ENCODE measurements at places on chromosomes 13 and 19.

DNA sequence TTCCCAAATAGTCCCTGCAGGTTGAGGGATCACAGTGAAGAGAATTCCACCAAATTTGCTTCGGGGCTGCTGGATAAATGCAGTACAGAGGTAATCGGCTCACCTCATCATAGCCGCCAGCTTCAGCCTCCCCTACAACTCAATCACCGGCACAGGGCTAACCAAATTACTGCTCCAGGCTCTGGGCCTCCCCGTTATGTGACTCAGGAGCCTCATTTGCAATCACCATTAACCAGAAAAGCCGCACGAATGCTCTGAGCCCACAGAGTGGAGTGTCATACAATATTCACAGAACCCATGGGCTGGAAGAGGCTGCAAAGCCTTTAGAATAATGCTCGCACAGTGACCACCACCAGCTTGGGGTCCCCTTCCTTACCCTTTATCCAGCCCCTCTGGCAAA is 4.9 kb downstream of the SIAH3 start:
- DNase-seq: no peak

DNA sequence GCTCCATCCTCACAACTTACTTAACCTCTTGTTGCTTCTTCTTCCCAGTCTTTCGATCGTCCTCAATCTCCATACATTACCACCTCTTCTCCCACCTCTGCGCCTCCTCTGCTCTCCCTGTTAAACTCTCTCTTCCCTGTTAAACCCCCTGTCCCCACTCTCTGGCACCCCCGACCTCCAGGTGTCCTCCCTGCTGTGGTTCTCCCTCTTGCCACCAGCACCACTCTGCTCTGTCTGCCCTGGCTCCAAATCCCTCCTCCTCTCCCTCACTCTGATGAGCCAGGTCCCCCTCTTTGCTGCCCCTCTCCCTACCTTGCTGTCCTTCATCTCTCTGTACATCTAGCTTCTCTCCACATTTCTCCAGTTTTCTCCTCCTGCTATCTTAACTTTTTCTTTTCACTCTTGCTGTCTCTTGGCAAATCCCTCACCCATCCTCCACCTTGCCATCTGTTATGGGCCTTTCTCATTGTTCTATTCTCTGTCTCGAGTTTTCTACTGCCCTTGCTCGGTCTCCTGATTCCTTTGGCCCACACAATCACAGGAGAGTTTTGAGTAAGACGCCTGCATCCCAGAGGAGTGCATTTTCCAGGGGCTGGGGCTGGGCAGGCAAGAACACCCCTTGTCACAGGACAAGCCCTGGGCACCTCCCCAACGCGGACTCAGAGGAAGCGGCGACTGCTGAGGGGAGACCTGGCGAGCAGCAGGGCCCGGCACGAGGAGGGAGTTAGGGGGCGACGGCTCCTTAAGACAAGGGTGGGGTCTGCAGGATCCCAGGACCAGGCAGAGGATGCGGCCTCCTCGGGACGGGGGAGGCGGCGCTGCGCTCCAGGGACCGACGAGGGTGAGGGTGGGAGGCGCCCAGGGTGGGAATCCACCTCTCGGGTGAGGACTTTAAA is 21.4 kb upstream of the ERVV-1 start:
- DNase-seq: no peak

DNA sequence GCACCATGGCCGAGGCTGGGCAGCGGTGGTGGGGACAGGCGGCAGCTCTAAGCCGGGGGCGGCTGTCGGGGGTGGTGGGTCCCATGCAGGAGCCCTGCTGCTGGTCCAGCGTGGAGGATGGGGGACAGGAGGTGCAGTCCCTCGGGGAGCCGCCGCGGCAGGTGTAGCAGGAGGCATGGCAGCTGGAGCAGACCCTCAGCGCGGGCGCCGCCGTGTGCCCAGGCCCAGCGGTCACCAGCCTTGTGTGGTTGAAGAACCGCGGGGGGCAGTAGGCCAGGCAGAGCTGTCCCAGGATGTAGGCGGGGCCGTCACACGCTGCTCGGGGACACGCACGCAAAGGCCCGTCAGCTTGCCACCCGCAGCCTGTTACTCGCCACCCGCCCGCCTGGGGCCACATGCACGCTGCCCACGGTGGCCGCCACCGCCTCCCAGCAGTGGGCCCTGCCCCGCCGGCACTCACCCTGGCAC is 2.9 kb upstream of the C19orf25 start:
- DNase-seq: no peak

DNA sequence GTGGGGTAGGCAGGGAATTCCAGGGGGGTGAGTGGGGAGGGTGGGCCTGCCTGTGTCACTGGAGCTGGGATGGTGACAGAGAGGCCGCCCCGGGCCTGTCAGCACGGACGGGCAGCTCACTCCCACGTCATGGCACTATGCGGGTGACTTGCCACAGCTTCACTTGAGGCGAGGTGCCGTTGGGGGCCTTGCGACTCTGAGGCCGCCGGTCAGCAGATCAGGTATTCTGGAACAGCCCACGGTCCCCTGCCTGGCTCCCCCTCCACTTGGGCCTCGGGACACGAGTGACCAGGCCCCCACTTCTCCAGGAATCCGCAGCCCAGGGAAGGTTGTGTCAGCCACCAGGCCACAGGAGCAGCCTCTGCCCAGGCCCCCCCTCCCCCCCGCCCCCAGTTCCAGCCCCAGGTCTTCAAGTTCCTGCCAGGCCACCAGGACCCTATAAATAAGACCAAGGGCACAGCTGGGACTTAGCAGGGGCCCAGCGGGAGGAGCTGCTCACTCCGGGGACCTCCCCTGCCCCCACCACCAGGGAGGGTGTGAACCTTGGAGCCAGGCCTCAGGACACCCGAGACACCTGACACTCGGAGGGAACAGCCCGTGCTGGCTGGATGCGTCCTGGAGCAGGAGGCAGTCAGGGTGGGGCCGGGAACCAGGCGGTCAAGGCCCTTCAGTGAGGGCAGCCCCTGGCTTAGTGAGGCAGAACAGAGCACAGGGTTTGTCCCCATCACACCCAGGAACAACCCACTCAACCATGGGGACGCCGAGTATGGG is 2.7 kb upstream of the MIDN start:
- no peak for DNase-seq

GRCh38 chr13:41722684-41723535 is 238.0 kb downstream of the VWA8 start:
- no peak for DNase-seq

GRCh38 chr13:99153219-99153618 is 47.4 kb upstream of the UBAC2 start:
- no peak for DNase-seq

- DNase-seq: no peak
Measured at GRCh38 chr13:31111136-31111535, 50.6 kb downstream of the HSPH1 start.

- DNase-seq: no peak
Measured at GRCh38 chr13:95005300-95005699, 293.0 kb upstream of the SOX21 start.

- DNase-seq: no peak
Measured at GRCh38 chr19:57668635-57669034, at the start of gene ZSCAN4. Gene ZSCAN4, plus strand, starts transcription at chr19:57668935. Its CDS starts 7,211 bp downstream, at chr19:57676146.

DNA sequence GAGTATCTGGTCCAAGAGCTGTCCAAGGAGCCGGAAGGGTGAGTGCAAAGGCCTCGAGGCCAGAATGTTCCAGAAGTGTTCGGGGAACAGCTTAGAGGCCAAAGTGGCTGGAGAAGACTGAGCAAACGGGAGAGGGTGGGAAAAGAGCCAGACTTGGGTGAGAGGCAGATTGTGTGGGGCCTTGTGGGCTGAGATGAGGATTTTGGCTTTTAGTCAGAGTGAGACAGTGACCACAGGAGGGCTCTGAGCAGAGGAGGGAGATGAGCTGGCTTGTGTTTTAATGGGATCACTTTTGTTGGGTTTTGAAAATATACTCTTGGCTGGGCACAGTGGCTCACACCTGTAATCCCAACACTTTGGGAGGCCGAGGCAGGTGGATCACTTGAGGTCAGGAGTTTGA is 5.6 kb downstream of the NANOS2 start:
- no peak for DNase-seq

GRCh38 chr19:3357992-3358688 is 8.2 kb upstream of the NFIC start:
- no peak for DNase-seq

GRCh38 chr13:28356561-28357021 is 138.3 kb downstream of the FLT1 start:
- DNase-seq: no peak

DNA sequence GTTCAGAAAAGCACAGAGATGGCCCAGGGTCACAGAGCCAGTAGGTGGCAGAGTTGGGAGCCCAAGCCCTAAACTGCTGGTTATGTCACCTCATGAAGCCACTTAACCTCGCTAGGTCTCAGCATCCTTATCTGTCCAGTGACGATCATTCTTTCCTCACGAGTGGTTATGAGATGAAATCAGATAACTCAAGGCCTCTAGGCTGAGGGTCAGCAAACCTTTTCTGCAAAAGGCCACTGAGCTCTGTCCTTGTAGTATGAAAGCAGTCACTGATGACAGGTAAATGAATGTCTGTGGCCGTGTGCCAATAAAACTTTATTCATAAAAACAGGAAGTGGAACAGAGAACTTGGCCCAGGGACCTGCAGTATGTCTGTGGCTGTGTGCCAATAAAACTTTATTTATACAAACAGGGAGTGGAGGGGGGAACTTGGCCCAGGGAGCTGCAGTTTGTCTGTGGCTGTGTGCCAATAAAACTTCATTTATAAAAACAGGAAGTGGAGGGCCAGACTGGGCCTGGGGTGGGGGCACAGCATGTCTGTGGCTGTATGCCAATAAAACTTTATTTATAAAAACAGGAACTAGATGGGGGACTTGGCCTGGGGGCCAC is 71.2 kb downstream of the GNG7 start:
- DNase-seq: no peak

GRCh38 chr13:77896977-77897376 is 21.7 kb downstream of the EDNRB start:
- DNase-seq: no peak

DNA sequence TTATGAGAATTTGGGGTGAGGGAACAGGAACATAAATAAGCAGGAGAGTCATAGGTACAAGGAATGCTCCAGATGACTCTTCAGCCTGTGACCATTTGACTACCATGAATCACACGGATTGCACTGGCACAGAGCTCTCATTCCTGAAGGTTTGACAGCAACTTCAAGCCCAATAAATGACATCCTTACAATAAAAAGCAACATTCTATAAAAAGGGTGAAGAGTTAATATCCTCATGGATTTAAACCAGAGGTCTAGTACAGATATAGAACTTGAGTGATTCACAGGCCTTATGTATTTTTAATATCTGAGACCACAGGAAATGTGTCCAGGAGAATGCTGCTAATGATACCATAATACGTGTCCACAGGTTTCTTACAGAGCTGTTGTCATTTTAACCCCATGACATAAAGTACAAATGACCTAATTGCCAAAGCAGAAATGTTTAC is 158.1 kb downstream of the IRS2 start:
- DNase-seq: no peak

- no peak for DNase-seq
Measured at GRCh38 chr19:19451429-19452242, 46.2 kb downstream of the GATAD2A start.

GRCh38 chr13:18948012-18948663 is 233.5 kb downstream of the TUBA3C start:
- no peak for DNase-seq

- DNase-seq: no peak
Measured at GRCh38 chr19:18609717-18610051, 3.0 kb upstream of the TMEM59L start.

DNA sequence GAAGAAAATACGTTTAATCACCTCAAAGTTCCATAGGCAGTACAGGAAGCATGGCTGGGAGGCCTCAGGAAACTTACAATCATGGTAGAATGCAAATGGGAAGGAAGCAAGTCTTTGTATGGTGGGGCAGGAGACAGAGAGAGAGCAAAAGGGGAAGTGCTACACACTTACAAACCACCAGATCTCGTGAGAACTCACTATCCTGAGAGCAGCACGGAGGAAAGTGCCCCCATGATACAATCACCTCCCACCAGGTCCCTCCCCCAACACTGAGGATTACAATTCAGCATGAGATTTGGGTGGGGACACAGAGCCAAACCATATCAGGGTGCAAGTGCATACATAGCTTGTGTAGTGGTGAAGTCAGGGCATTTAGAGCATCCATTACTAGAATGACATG is 92.3 kb upstream of the ANKRD10 start:
- no peak for DNase-seq

DNA sequence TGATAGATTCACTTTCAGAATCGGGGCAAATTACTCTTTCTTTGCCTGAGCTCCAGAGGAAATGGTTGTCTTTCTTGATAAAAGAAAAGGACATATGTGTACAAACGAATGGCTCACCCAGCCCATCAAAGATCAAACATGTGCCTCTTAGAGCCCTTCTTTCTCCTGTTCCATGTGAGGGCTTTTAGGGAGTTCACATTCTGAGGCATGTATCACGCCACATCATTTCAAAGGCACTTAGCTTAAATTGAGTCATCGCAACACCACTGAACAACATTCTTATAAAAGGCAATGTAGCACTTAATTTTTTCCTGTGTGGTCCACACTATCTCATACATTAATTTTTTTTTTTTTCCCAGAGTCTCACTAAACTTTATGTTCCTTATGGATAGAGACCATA is 521.0 kb downstream of the SUCLA2 start:
- DNase-seq: no peak

GRCh38 chr19:54298357-54299125 is 14.4 kb downstream of the LILRA5 start:
- DNase-seq: no peak

DNA sequence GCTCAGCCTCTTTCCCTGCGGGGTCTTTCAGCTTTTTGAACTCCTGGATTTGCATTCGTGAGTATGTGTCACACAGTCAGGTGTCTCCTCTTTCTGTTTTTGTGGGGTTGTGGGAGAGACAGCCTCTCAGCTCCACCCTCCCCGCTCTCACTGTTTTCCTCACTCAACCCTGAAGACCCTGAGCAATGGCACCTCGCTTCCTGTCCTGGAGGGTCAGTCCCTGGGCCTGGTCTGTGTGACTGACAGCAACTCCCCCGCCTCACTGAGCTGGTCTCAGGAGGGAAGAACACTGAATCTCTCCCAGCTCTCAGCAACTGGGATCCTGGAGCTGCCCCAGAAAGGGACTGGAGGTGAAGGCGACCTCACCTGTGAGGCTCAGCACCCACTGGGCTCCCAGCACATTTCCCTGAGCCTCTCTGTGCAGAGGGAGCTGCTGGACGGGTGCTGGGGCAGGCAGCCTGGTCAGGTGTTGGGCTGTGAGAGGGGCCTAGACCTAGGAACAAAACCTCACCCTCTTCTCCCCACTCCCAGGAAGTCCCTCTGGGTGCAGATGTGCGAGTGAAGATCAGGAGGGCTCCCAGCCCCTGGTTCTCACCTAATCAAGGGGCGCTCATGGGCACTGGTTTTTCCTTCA is 4.2 kb upstream of the SIGLEC7 start:
- DNase-seq: no peak

DNA sequence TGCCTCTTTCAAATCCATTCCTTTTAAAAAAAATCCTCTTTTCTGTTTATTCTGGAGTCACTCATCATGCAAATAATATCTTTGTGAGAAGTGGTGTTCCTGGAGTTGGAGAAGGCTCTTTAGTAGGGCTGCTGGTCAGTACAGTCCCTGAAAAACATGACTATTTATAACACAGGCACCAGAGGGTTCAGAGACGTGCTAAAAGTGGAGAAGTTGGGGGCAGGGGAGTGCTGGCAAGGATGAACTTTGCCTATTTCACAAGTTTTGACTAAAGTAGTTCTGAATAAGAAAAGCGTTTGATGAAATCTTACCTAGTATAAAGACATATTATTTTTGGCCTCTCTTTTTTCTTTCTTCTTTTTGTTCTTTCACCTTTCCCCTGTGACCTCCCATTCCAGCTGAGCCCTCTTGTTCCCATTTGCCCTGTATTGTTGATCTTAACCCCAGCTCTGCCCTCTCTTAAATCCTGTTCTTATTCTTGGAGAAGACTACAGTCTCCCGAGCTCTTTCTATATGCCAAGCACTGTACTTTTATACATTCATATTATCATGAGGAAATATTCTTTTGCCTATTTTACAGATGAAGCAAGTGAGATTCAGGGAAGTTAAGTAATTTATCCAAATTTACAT is 129.1 kb downstream of the TM9SF2 start:
- DNase-seq: no peak

All from hippocampal formation (tissue), 2 donors.